ENCODE measurements at places on chromosomes 11 and 22. TPM values are rescaled to one million over a fixed set of nuclear protein-coding genes. Genes with fewer than 3 reads are reported as not detected.

- no peak for DNase-seq
Measured at GRCh38 chr22:49412236-49412635, 415.4 kb downstream of the BRD1 start.

DNA sequence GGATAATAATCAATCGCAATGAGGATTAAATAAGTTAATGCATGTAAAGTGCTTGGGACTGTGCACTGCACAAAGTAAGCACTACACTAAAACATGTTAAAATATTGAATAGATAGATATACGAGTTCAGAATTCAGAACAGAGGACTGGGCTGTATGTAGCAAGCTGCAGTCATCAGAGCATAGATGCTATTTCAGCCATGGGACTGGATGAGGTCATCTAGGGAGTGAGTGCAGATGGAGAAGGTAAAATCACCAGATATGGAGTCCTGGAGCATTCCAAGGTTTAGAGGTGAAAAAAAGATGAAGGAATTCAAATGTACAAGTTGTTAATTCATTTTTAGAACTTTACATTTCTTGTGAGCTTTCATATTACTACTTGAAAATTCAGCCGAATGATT lies 347.5 kb upstream of the DDI1 start:
- no peak for DNase-seq

DNA sequence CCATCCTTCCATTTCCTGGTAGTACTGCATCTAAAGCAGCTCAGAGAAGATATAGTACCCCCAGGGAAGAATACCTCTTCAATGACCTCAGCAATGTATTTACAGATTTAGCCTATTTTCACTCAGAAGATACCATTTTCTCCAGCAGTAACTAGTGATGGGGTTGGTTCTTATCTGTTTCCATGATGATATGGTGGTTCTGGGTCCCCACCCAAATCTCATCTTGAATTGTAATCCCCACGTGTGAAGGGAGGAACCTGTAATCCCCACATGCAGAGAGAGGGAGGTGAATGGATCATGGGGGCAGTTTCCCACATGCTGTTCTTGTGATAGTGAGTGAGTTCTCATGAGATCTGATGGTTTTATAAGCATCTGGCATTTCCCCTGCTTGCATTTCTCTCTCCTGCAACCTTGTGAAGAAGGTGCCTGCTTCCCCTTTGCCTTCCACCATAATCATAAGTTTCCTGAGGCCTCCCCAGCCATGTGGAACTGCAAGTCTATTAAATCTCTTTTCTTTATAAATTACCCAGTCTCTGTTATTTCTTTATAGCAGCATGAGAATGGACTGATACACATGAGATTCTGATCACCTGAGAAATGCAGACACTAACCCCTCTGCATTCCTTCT lies 139.2 kb downstream of the CCDC81 start:
- no peak for DNase-seq

Gene FGF4
- 3.7 TPM for polyA plus RNA-seq
